ENCODE measurements at places on chromosomes 6 and 20. TPM values are rescaled to one million over a fixed set of nuclear protein-coding genes. Genes with fewer than 3 reads are reported as not detected.

THBD gene
- total RNA-seq = 23.9 TPM

SLC17A4 gene
- 1.5 TPM for total RNA-seq

RIPOR2 gene
- not detected for total RNA-seq

DNA sequence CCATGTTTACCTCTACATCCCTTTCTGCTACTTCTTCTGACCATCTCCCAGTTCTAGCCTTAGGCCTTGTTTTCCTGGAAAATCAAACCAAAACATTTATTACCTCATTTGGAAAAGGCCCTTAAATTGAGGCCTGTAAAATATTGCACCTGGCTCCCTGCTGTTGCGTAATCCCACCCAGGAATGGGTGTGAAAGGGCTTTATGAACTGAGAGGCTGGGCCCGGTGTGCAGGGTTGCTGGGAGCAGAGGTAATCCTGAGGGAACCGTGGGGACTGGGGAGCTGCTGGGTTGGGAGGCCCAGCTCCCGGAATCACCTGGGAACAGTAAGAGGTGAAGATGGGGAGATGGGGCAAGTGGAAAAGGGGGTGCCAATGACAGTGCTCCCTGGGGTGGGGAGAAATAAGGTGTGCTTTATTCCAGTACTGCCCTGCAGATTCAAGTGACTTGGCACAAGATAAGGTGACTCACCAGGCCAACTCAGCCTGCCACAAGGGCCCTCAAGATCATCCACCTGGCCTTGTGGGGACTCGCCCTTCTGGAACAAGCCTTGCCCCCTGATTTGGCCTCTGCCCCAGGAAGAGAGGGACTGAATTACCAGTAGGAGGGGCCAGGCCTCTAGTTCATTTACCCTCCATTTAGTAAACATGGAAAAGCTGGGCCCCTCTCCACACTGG, 44.2 kb downstream of the KCNK5 start:
- H3K4me3 ChIP-seq = no peak overlapping the region
- H3K4me1 ChIP-seq = peaks cover 29% of the 10 kb centered on the region
- peak; percentile 67 for DNase-seq
- no peaks in the 10 kb centered on the region for H3K27me3 ChIP-seq

- no peaks in the 10 kb centered on the region for H3K4me1 ChIP-seq
- no peak for DNase-seq
- H3K27me3 ChIP-seq = no peaks in the 10 kb centered on the region
- no peaks in the 10 kb centered on the region for H3K36me3 ChIP-seq
- H3K27ac ChIP-seq = no peak overlapping the region
Observed at GRCh38 chr6:132140189-132140588, 189.0 kb upstream of the CCN2 start.

- no peaks in the 10 kb centered on the region for H3K4me1 ChIP-seq
- DNase-seq = no peak
- no peak overlapping the region for H3K4me3 ChIP-seq
Observed at GRCh38 chr6:54192993-54193392, 81.8 kb downstream of the MLIP start.

DNA sequence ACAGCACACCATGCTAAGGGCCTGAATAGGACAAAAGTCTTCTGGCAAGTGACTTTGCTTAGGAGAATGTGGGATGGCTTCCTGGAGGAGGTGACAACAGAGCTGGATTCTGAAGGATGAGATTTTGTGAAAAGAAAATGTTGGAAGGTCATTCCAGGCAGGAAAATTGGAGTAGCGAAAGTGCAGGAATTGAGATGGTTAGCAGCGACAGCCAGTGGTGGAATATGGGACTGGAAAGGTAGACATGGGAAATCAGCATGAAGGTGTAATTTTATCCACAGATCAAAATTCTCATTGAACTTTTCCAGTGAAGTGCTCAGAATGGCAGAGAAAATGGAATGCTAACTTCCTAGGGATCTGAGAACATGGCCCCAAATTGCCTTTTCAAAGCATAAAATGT, 5.7 kb upstream of the BACH2 start:
- H3K27ac ChIP-seq = no peak overlapping the region
- no peaks in the 10 kb centered on the region for H3K36me3 ChIP-seq
- H3K4me1 ChIP-seq = peaks cover 3% of the 10 kb centered on the region
- DNase-seq = no peak
- no peak overlapping the region for H3K4me3 ChIP-seq
- H3K27me3 ChIP-seq = no peaks in the 10 kb centered on the region

DNA sequence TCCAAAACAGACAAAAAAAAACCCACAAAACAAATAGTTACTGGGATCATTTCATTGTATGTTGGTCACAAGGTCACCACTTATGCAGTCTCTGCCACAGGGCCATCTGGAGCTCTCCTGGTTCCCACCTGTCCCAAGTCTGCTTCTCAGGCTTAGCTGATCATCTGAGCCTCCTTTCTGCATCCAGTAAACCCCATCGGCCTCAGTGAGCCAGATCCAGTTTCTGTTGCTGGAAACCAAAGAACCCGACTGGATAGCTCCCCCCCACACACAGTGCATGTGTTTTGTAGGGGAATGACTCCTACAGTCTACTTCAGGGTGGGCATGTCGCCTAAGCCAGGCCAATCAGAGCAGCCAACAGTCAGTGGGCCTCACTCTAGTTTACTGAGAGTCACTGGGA, 233.3 kb downstream of the PREX1 start:
- H3K36me3 ChIP-seq = no peaks in the 10 kb centered on the region
- no peak overlapping the region for H3K4me3 ChIP-seq
- no peaks in the 10 kb centered on the region for H3K27me3 ChIP-seq
- DNase-seq = no peak
- no peaks in the 10 kb centered on the region for H3K4me1 ChIP-seq

DNA sequence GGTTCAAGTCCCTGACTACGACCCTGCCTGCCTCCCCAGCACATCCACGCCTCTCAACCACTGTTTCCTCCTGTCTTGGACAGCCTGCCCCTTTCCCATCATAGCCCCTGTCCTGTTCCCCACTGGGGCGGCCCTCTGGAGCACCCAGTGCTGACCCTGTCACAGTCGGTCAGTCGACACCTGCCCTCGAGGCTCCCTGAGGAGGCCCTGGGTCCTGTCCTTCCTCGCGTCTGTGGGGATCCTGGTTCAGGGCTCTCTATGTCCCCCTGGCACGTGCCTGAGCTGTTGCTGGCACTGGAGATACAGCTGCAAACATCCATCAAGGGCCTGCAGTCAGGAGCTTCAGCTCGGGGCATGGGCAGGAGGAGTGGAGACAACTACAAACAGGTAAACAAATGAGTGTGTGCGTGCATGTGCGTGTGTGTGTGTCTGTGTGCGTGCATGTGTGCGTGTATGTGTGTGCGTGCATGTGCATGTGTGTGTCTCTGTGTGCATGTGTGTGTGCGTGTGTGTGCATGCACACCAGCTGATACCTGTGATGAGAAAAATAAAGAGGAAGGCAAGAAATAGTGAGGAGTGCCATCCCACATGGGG, 132.8 kb downstream of the PHACTR3 start:
- H3K27ac ChIP-seq = no peak overlapping the region
- H3K4me1 ChIP-seq = no peaks in the 10 kb centered on the region
- DNase-seq = no peak

Data from stomach (tissue), 19 donors.